ENCODE measurements at places on chromosomes 5 and 9.
A peak's percentile ranks its signal among the peaks of the same experiment; 100 is the strongest.

- no peak overlapping the region for H3K27ac ChIP-seq
- no peak for DNase-seq
- H3K4me3 ChIP-seq = no peak overlapping the region
- H3K27me3 ChIP-seq = peaks cover 42% of the 10 kb centered on the region
- peaks cover 3% of the 10 kb centered on the region for H3K36me3 ChIP-seq
- peaks cover 16% of the 10 kb centered on the region for H3K4me1 ChIP-seq
These were observed 138.1 kb downstream of the TSSK1B start for GRCh38 chr5:113296676-113297075.

GRCh38 chr9:35960039-35960655, 2.2 kb upstream of the OR2S2 start:
- H3K27ac ChIP-seq = no peak overlapping the region
- DNase-seq = no peak
- peaks cover 2% of the 10 kb centered on the region for H3K36me3 ChIP-seq
- peaks cover 57% of the 10 kb centered on the region for H3K27me3 ChIP-seq
- no peak overlapping the region for H3K4me3 ChIP-seq

DNA sequence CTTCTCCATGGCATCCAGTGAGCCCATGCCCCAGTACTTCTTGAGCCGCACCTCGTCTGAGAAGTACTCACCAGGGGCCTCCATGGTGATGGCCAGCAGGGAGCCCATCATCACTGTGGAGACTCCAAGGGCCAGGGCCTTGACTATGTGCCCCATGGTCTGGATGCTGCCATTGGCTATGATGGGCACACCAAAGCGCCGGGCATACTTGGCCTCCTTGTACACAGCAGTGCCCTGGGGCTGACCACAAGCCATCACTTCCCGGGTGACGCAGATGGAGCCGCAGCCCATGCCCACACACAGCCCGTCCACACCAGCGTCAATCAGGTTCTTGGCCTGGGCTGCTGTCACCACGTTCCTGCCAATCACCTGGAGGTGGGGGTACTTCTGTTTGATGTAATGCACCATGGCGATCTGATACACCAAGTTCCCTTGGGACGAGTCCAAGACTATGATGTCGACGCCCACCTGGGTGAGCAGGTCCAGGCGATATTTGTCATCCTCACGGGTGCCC, 7.0 kb upstream of the DCAF12 start:
- no peak overlapping the region for H3K27ac ChIP-seq
- no peaks in the 10 kb centered on the region for H3K4me1 ChIP-seq
- peaks cover 2% of the 10 kb centered on the region for H3K36me3 ChIP-seq
- H3K27me3 ChIP-seq = no peaks in the 10 kb centered on the region

DNA sequence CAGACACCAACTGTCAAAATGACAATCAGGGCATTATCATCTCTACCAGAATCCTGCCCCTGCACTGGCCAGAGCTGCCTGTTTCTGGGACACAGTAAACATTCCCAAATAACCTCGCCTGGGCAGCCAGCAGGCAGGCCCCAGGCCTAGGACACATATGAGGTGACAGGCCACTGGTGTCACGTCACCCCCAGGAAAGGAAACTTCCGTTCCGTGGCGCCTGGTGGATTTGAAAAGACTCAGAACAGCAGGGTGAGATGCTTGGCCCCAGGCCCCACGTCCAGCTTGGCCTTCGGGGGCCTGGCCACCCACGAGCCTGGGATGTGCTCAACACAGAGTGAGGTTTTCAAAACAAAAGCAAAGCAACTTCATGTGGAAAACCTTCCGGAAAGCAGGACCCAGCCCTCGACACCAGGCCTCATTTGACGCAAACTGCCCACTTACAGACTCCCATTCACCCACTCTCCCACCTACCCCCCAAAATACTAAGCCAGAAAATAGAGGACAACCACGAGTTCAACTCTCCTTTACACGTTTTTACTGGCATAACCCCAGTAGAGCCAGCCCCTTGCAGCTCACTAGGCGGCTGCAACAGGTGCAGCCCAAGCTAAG, 1.2 kb downstream of the SEMA4D start:
- H3K36me3 ChIP-seq = peaks cover 22% of the 10 kb centered on the region
- H3K4me3 ChIP-seq = peak overlapping the region; percentile 92
- DNase-seq = no peak
- H3K4me1 ChIP-seq = peaks cover 93% of the 10 kb centered on the region
- peak overlapping the region; percentile 72 for H3K27ac ChIP-seq

DNA sequence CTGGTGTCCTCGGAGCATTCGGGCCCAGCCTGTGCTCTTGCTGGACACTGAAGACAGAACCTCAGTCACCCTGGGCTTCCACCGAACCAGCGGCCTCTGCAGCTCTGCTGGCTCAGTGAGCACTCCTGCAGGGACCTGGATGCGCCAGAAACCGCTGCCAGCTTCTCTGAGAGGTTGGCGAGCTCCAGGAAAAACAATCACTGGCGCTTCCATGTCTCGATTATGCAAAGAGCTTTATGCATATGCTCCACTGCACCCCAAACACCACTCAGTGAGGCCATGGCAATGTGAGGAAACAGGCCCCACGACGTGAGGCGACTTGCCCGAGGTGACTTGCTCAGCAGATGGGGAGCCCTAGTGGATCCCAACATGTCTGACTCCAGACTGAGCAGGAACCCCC, 11.0 kb downstream of the PRDM12 start:
- H3K36me3 ChIP-seq = peaks cover 3% of the 10 kb centered on the region
- H3K27ac ChIP-seq = no peak overlapping the region
- no peak for DNase-seq
- H3K4me1 ChIP-seq = no peaks in the 10 kb centered on the region
- H3K27me3 ChIP-seq = no peaks in the 10 kb centered on the region

DNA sequence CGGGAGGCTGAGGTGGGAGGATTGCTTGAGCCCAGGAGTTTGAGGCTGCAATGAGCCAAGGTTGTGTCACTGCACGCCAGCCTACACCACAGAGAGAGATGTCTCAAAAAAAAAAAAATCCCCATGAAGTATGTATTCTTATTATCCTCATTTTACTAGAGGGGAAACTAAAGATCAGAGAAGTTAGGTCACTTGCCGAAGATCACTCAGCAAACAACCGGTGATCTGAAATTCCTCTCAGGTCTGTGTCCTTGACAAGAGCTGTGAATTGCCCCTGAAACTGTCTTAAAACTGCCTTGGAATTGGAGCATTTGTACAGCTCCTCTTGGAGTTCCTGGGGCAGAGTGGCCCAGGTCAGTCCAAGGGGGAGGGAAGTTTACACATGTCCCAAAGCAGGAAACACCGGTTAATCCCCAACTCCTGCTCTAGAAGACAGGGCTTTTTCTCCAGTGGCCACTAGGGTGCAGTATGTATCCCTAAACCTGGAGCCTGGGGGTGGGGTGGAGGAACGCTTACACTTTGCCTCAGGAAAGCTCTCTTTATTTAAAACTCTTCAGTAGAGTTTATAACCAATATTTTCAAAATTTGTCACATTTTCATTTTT, 27.6 kb downstream of the AQP7 start:
- H3K36me3 ChIP-seq = peaks cover 14% of the 10 kb centered on the region
- H3K4me1 ChIP-seq = no peaks in the 10 kb centered on the region
- no peak overlapping the region for H3K4me3 ChIP-seq

DNA sequence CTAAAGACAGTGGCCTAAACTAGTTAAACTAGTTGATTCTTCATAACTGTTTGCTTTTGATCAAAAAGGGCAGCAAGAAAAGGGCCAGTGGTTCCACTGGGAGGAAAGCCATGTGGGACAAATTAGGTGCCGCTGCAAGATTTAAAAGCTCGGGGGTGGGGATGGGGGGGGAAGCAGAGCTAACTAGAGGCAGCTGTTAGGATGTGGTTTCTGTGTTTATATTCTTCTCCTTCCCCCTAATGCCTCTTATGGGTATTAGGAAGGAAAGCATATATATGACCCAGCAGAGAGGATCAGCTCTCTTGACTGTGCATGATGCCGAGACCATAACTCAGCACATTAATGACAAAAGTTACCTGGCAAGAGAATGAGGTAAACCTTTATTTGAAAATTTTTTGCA, 65.7 kb downstream of the EFNA5 start:
- no peak overlapping the region for H3K27ac ChIP-seq
- peaks cover 6% of the 10 kb centered on the region for H3K4me1 ChIP-seq
- no peak for DNase-seq
- H3K36me3 ChIP-seq = peaks cover 1% of the 10 kb centered on the region
- H3K27me3 ChIP-seq = peaks cover 36% of the 10 kb centered on the region

GRCh38 chr9:130138171-130138653, 34.0 kb upstream of the NCS1 start:
- no peak overlapping the region for H3K4me3 ChIP-seq
- peaks cover 36% of the 10 kb centered on the region for H3K4me1 ChIP-seq
- H3K36me3 ChIP-seq = peaks cover 6% of the 10 kb centered on the region
- DNase-seq = no peak
- H3K27me3 ChIP-seq = no peaks in the 10 kb centered on the region

GRCh38 chr9:97313746-97314145, 6.3 kb downstream of the CCDC180 start:
- H3K27ac ChIP-seq = no peak overlapping the region
- H3K36me3 ChIP-seq = peaks cover 10% of the 10 kb centered on the region
- H3K4me1 ChIP-seq = peaks cover 9% of the 10 kb centered on the region

GRCh38 chr9:96304230-96304629, 2.3 kb upstream of the HSD17B3 start:
- no peaks in the 10 kb centered on the region for H3K36me3 ChIP-seq
- no peaks in the 10 kb centered on the region for H3K4me1 ChIP-seq
- H3K27me3 ChIP-seq = peaks cover 47% of the 10 kb centered on the region
- DNase-seq = no peak

DNA sequence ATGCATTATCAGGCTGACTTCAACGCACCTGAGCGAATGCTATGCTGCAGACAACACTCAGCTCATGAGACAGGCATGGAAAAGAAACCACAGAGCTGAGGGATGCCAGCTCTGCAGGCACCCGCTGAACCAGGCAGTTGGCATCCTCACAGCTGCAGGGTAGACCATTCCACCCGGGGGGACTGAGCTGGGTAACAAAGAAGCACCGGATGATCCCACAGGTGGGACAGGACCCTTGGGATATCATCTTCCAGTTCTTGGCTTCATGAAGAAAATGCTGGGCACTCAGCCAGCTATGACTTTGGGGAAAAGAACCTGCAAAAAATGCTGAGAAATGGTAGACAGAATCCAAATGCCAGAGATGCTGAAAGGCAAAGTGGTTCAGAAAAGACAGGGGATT, 9.6 kb downstream of the EPB41L4B start:
- H3K4me1 ChIP-seq = no peaks in the 10 kb centered on the region
- H3K36me3 ChIP-seq = peaks cover 2% of the 10 kb centered on the region
- H3K27me3 ChIP-seq = peaks cover 56% of the 10 kb centered on the region
- DNase-seq = no peak
- H3K4me3 ChIP-seq = no peak overlapping the region

- no peaks in the 10 kb centered on the region for H3K4me1 ChIP-seq
- H3K4me3 ChIP-seq = no peak overlapping the region
- no peak overlapping the region for H3K27ac ChIP-seq
- DNase-seq = no peak
- peaks cover 74% of the 10 kb centered on the region for H3K27me3 ChIP-seq
These were observed 148.9 kb upstream of the IRX4 start for GRCh38 chr5:2031581-2031980.

DNA sequence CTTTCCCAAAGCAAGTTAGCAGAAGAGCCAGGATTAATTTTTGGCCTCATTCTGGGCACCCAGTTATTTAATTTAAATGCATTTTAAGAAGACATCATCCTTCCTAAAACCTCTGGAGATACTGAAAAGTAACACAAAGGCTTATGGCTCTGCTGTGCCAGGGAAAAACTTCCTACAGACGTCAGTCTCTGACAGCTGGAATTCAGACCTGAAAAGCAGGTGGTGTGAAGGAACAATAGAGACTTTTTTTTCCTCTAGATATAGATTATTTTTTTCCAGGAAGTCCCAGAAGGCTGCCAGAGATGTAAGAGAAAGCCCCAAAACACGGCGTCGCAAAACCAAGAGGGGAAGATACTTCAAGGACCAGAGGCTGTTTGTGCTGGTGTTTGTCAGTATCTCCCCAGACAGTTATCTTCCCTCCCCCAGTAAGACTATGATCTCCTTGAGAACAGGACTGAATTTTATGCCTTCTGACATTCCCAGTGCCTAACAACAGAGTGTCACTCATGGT, 88.7 kb upstream of the RASEF start:
- no peaks in the 10 kb centered on the region for H3K27me3 ChIP-seq
- H3K36me3 ChIP-seq = peaks cover 2% of the 10 kb centered on the region
- no peak for DNase-seq
- H3K27ac ChIP-seq = no peak overlapping the region
- no peaks in the 10 kb centered on the region for H3K4me1 ChIP-seq

- no peak overlapping the region for H3K4me3 ChIP-seq
- peaks cover 11% of the 10 kb centered on the region for H3K27me3 ChIP-seq
- H3K4me1 ChIP-seq = no peaks in the 10 kb centered on the region
These were observed 310.2 kb downstream of the PDE4D start for GRCh38 chr5:59583151-59583809.

GRCh38 chr5:90111364-90112032, 298.1 kb downstream of the CETN3 start:
- H3K4me3 ChIP-seq = no peak overlapping the region
- no peak overlapping the region for H3K27ac ChIP-seq
- H3K36me3 ChIP-seq = no peaks in the 10 kb centered on the region

GRCh38 chr9:17793713-17794622, 215.1 kb downstream of the SH3GL2 start:
- no peak for DNase-seq
- no peak overlapping the region for H3K27ac ChIP-seq
- no peaks in the 10 kb centered on the region for H3K36me3 ChIP-seq
- H3K4me3 ChIP-seq = no peak overlapping the region
- no peaks in the 10 kb centered on the region for H3K4me1 ChIP-seq

DNA sequence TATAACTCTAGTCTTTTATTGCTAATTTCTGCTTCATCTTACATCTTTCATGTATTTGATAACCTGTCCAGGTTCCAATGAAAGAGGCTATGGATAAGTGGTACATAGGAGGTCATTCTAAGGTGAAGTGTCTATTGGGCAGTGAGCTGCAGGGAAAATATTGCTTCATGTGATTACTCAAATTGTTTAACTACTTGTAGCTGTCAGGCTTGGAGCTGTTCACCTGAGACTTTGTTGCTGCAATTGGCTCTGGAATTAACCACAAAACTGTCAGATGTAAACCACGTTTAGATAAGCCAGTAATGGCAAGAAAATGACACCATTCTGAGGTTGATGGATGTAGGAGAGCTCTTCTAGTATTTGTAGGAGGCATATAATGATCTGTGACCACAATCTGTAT, 26.0 kb downstream of the ADAMTSL1 start:
- DNase-seq = no peak
- no peaks in the 10 kb centered on the region for H3K36me3 ChIP-seq
- no peak overlapping the region for H3K27ac ChIP-seq
- no peak overlapping the region for H3K4me3 ChIP-seq

GRCh38 chr5:150616024-150616470, 24.4 kb upstream of the SYNPO start:
- no peaks in the 10 kb centered on the region for H3K4me1 ChIP-seq
- H3K27me3 ChIP-seq = peaks cover 25% of the 10 kb centered on the region
- no peak overlapping the region for H3K27ac ChIP-seq

DNA sequence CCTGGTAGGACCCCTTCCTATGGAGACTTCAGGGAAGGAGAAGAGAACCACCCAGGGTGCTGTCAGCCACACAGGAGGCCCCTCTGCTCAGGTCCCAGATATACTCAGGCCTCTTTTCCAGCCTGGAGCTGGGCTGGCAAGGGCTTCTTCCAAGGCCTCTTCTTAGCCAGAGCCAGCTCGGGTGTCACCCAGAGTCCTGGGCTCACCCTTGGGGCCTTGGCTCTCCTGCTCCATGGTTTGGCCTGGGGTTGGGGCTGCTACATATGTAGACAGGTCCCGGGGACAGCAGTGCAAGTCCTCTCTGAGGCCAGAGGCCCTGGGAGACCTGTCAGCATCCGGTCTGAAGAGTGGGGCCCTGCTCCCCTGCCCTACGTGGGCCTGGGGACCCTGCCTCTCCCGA, 22.8 kb downstream of the PAEP start:
- H3K4me3 ChIP-seq = no peak overlapping the region
- no peak for DNase-seq
- H3K36me3 ChIP-seq = no peaks in the 10 kb centered on the region
- H3K4me1 ChIP-seq = no peaks in the 10 kb centered on the region
